ENCODE measurements at places on chromosomes 3 and 15.

- no peak for DNase-seq
Measured at GRCh38 chr3:56087451-56088053, 380.7 kb downstream of the ERC2 start.

DNA sequence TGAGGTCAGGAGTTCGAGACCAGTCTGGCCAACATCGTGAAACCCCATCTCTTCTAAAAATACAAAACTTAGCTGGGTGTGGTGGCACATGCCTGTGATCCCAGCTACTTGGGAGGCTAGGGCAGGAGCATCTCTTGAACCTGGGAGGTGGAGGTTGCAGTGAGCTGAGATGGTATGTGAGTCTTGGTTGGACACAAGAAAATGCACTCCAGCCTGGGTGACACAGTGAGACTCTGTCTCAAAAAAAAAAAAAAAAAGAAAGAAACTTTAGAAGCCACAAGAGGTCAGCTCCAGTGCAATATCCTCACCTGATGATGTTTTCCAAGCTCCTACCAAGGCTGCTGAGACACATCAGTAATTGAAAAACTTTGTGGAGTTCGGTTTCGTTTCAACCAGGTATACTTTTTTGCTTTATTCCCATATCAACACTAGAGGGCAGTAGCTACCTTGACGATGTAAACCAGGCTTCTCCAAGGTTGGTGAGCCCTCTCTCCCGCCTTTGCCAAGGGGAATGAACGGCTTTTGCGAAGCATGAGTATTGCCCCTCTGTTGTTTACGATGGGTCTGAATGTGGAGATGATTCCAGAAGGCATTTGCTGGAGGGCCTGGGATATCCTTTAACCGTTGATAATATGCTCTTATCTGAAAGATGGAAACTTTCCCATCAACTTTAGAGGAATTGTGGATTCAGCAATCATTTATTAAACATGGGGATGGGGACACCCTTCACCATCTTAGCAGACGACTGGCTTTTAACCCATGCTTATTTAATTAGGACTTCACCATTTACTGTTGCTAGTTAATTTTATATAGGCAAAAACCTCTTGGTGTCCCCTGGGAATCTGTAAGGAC, 202.8 kb downstream of the SV2B start:
- peak; percentile 52 for DNase-seq

DNA sequence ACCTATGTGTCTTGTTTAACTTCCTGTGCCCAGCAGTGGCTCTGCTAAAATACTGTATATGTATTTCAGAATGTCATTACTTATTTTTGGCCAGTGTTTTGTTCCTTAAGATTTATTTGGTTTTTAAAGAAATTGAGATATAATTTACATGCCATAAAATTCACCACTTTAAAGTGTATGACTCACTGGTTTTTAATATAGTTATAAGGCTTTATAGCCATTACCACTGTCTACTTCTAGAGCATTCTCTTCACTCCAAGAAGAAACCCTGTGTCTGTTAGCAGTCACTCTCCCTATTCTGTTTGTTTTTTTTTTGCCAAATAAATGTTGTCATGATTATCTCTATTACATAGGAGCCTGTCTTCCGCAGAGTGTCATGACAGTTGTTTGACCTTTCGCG, 25.8 kb downstream of the PPM1L start:
- no peak for DNase-seq

DNA sequence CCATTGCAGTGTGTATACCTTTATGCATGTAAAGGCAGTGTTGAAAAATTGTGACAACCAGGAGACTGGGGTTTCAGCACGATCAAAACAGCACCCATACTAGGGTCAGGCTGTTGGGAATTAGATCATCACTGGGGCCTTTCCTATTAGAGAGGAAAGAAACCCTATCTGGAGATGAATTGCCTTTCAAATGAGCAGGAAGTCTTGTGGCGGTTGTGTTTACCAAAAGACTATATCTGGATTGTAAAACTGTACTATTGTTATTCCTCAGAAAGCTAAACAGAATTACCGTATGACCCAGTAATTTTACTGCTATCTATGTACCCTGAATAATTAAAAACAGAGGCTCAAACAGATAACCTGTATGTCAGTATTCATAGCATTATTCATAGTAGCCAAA, 10.1 kb downstream of the UBE2E1 start:
- no peak for DNase-seq

- no peak for DNase-seq
Measured at GRCh38 chr3:126087552-126088175, 3.7 kb upstream of the SLC41A3 start.

- DNase-seq = no peak
Measured at GRCh38 chr3:98797905-98798304, 34.8 kb downstream of the ST3GAL6 start.

DNA sequence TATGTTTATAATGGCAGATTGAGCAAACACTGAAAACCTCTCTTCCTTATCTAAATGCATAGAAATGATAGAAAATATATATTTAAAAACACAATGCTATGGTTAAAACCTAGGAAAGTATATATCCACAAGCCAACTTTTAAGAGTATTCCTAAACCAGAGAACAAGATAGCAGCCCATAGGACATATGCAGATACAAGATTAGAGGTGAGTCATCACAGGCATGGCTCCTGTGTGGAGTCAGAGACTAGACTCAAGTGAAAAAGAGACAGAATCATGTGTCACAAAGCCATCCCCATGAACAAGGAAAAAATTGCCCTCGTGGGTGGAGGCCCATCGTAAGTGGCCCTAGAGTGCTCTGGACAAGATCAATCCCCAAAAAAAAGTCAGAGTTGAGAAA, 199.4 kb upstream of the PPP2R3A start:
- DNase-seq = no peak

DNA sequence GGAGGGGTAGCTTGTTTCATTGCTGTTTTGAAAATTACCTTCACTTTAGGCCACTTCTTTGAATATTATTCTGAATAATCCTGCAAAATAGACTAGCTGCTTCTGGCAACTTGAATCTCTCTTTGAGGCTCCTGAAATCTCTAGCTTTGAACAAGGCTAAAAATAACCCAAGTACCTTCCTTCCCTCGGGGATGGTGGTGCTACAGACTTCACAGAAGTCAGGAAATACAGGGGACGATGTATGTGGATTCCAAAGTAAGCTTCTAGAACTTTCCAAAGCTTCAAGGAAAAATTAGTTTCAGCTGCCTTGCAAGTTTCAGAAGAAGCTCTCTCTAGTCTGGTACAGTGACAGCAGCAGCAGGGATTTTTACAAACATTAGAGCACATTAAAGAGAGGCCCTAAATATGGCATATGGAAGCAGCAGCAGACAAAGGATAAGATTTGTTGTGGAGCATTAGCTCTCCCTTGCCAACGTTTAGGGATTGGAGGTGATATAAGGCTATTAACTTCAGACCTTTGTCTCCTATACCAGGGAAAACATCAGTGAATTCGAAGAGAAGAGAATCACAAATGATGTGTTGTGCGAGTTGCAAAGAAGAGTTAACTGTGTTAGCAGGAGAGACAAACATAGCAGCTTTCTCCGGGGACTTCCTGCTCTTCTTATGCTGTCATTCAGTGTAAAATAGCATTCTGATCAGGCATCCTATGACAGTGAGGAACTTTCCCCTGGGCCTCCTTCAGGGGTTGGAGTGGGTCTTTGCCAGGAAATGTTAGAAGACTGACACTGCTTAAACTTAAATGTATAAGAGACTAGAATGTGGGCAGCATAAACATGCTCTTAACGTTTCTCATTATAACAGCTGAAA, 783.0 kb upstream of the ARPP21 start:
- no peak for DNase-seq
